ENCODE measurements at places on chromosomes 3 and 15.
A peak's percentile ranks its signal among the peaks of the same experiment; 100 is the strongest.

DNA sequence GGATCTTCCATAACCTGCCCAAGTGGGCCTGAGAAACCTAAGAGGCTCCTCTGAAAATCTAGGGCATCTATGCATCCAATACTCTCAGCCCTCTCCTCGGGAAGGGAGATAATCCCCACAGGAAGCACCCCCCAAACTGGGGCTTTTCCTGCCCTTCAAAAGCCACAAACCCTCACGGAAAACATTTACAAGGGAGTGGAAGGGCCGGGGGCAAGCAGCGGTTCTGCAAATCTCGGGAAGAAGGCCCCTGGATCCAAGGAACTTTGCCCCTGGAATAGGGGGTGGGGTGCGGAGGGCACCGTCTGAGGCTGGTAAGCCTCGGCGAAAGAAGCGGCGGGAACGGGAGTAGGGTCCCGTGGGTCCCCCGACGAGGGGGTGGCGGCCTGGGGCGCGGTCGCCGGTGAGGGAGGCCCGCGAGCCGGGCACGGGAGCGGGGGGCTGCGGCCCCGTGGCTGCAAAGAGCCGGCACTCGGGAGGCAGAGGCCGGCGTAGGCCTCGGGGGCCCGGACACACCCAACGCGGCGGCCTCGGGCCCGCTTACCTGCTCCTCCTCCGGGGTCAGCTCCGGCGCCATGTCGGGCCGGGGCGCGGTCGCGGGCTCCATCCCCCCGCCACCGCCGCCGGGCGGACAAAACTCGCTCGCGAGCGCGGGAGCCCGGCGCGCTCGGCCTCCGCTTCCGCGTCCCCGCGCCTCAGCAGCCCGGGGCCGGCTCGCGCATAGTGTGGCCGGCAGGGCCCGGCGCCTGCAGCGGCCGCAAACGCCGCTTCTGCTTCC is 755 bp downstream of the PTPN9 start:
- peak; percentile 19 for DNase-seq

DNA sequence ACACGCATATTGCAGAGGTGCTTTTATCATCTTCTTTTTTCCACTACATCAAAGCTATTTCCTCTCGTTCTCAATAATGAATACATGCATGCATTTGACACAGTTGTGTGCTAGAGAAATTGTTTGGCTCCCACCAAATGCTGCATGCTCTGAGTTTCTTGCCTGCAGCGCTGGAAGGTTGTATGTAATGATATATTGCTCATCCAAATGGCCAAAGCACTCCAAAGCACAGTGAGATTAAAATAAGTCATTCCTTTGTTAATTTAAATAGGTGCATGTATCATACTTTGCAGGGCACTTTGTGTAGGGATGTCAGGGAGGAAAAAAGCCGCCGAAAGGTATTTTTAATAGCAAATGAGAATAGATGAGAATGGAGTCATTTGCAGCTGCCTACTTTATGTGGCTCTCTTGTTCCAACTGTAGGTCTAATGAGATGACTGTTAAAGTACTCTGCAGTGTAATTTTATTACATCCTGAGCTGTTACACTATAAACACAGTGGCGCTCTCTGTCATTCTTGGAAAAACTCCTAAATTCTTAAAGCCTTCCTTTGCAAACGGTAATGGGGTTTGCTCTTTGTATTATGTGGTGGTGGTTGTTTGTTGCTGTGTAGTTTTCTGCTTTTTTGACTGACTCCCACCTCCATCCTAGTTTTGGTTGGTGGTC is 56.9 kb upstream of the SKOR1 start:
- DNase-seq = no peak

DNA sequence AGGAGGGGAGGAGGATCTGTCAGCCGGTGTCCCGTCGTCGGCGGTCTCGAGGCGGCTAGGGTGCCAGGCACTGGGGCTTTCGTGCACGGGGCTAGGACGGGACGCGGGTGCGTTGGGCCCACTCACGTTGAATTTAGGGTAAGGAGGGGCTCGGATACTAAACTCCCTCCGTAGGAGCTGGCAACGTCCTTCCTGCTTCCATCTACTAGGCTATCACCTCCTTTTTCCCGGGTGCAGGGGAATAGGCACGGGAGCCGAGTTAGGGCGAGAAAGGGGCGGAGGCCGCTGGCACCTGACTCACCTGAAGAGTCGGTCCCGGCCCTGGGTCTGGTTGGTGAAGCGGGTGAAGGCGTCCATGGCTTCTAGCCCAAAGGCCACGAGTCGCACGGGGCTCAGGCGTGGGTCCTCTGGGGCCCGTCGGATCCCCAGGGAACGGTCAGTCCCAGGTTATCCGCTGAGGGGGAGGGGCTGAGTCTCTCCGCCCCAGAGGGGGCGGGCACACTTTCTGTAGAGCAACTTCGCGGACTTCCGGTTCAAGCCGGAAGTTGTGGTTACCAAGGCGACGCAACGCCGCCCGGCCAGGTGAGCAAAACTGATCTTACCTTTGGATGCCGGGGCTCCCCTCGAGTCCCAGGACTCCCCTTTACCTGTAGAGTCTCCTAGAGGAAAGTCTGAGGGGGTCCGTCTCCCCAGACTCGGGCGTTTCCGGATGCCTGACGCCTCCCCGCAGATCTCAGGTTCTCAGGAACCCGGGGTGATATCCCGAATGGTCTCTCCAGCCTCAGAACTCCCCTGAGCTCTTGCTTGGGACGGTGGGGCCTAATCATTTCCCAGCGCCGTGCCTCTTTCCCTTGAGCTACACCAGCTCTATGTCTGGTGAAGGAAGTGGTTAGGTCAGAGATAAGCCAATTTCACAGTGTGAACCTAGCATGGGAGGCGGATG is at the start of the genes PEX11A and WDR93:
TSS of gene PEX11A (minus strand) at position 479 of the 943 bp plus-strand sequence. CDS start at position 357, 122 bp downstream.
TSS of gene WDR93 (plus strand) at position 536 of the 943 bp plus-strand sequence. CDS start 10,936 bp downstream, outside the sequence.
- peak; percentile 96 for DNase-seq

DNA sequence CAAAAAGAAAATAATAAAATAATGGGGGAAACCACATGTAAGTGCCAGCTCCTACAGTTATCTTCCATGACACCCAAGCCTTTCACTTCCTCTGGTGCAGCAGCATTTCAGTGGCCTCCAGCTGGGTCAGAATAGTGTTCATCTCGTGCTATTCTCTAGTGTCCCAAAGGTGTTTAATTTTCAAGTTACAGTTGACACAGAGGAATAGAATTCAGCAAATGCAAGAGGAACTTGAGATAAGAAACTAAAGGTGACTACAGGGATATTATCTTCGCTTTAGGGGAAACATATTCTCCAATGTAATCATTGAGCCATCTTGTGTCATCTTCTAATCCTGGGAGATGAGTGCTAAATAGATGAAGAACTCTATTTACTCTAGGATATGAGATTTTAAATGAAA is 212.8 kb downstream of the EPHA3 start:
- DNase-seq = no peak

- no peak for DNase-seq
These were observed 32.4 kb upstream of the PIK3R4 start for GRCh38 chr3:130779031-130779430.

- DNase-seq = peak; percentile 64
These were observed 165.0 kb downstream of the ABHD5 start for GRCh38 chr3:43855674-43856299.

DNA sequence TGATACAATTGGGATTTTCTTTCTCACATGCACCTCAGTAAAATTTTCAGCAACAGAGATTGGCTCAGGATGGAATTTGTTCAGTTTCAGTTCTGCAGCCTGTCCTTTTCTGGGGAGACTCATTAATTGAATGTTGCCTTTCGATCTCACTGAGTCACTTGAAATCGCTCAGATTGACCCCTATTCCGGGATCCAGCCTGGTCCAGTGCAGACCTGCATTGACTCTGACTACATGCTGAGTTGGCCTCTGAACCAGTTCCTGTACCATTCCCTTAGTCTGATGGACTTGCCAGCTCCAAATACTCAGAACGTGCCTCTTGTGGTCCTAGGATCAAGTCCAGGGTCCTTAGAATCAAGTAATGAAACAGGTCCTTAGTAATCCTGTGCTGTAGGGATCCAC is 9.4 kb downstream of the IGF1R start:
- DNase-seq = no peak

- no peak for DNase-seq
These were observed 186.3 kb upstream of the ATP11B start for GRCh38 chr3:182606905-182607504.

DNA sequence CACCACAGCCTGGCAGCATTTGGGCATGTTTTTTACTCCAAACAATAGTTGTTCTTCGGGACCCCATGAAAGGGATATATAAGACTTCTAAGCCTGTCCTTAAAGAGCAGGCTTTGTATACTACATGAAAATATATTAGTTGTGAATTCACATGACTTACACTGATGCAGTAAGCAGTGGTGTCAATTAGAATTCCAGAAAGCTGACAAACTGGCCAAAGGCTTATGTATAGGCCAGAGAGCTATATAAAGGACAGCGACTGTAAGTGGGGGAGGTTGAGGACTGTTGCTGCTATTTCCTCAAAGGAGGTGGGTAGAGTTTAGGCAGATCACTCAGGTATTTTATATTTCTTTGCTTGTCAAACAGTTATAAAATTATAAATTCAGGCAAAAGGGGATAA is 24.8 kb downstream of the KPNA4 start:
- DNase-seq = no peak

- DNase-seq = no peak
These were observed 152.3 kb downstream of the FBN1 start for GRCh38 chr15:48493084-48493762.

GRCh38 chr15:99137877-99138276 is 33.0 kb downstream of the SYNM start:
- no peak for DNase-seq

- no peak for DNase-seq
These were observed 126.0 kb downstream of the THRB start for GRCh38 chr3:24368605-24369004.

- DNase-seq = no peak
These were observed 58.6 kb upstream of the TMEM108 start for GRCh38 chr3:132979606-132980005.

DNA sequence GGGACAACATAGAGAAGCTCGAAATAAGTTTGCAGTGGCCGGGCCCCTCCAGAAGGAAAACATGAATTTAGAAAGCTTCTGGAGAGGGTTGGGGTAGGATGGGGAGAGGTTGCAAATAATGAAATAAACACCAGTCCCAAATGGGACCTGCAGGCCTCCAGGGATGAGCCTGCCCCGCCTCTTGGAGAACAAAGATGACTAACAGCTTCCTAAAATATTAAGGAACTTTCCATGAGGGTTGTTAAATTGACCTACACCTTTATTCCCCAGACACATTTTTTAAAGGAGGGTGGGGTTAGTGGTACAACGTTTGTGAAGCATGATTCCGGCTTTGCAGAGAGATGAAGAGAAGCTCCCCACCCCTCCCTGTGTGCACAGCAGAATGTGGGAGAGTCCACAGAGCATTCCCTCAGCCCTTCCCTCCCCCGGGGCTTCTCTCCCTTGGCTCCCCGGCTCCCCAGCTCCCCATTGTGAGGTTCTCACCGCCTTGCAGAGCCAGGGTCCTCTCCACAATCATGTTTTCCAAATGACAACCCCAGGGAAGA is 84.1 kb downstream of the ARHGAP31 start:
- DNase-seq = no peak

DNA sequence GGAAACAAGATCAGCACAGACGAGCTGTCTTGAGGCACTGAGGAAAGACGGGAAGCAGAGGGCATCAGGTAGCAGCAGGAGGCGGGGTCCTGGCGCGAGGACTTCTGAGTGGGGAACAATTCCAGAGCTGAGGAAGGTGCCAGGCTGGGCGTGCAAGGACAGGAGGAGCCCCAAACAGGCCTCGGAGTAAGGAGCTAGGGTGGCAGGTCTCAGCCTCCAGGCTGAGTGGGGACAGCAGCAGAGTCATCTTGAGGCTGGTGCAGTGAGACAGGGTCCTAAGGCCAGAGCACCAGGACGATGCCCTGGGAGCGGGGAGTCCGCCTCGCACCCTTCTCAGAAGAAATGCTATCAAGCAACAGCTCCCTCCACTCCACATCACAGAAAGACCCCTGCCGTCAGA is 78.4 kb downstream of the PCSK6 start:
- no peak for DNase-seq

DNA sequence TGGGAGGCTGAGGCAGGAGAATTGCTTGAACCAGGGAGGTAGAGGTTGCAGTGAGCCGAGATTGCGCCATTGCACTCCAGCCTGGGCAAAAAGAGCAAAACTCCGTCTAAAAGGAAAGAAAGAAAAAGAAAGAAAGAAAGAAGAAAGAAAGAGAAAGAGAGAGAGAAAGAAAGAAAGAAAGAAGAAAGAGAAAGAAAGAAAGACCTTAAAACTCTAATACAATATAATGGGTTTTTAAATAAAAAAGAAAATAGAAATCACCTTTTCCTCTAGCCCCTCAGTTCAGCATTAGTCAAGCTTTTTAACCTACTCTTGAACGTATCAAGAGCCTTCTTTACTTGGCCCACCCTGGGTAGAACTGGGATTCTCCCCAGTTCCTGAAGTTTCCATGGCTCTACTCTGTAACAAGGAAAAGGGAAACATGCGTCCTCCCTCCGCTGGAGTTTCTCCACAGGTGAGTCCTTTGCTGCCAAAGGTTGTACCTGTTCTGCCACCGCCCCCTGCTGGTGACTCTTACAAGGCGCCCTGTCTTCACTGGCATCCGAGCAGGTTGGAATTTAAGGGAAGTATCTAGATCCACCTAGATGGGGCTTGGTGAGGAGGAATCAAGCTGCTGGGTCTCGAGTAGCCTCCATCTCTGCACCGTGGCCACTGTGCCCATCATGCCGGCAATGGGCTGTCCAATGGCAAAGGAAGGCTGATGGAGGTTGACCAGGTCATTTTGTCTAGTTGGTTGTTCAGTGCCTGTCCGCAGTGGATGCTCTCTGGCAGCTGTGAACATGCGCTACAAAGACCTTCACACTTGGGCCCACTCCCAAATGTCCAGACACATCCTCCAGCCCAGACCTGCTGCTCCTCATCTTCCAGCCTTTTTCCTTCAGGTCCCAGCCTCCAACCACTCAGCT is 20.6 kb upstream of the EPHB3 start:
- DNase-seq = peak; percentile 94

All from pancreas (tissue), 10 donors.